Uterus (tissue), 4 donors: ENCODE measurements at places on chromosomes 7 and 10. TPM values are rescaled to one million over a fixed set of nuclear protein-coding genes. Genes with fewer than 3 reads are reported as not detected.

Gene INTS15
- total RNA-seq = 7.6 TPM

Gene FEZF1
- not detected for total RNA-seq

Gene MMRN2
- total RNA-seq = 53.6 TPM

Gene DEPP1
- total RNA-seq = 52.5 TPM

Gene SSC4D
- total RNA-seq = 1.0 TPM

Gene PUS7
- total RNA-seq = 22.3 TPM

Gene DRGX
- total RNA-seq = not detected

Gene KCNMA1
- total RNA-seq = 86.2 TPM

DNA sequence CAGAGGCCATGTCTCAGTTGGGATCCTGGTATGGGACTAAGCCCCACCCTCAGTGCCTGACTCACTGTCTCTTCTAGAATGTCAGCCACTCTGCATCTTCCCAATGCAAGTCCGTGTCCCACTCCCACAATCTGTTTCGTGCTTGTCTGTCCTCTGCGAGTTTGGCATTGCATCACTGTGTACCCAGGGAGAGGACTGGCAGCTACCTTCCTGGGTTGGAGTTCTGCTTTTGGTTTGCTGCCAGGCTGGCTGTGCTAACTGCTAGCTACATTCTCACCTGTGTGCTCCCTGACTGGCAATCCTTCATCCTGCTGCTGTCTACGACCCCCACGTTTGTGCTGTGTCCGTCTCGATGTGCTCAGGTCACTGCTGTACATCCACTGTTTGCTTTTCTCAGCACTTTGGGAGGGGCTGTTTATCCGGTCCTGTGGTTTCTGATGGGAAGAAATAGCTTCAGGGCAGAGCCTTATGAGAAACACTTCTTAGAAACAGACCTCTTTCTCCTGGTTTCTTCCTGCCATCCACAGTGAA lies 56.0 kb upstream of the GLI3 start:
- no peak for DNase-seq

DNA sequence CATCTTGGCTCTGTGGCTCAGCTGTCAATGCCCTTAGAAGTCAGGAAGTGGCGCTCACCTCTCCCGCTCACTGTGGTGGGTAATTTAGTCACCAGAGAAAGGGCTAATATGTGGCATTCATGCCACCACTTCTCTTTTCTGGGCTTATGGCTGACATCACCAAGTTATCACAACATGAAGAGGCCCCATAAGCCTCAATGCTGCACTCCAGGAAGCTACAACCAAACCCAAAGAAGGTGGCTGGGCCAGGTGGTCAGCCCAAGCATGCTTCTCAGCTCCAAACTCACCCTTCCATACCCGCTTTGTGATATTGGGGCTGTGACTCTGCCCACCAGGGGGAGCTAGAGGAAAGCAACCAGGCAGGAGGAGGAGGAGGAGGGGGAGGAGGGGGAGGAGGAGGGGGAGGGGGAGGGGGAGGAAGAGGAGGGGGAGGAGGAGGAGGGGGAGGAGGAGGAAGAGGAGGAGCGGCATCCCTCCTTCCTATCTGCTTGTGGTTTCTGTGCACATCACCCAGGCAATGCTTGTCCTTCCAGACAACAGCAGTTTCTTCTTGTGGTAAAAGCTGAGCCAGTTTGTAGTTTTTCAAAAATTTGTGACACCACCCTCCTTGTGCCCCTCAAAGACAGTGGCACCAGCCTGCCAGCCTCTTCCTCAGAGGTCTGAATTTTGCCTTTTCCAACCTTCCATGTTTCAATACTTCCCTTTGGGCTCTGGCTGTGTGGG lies 42.1 kb downstream of the CYP26A1 start:
- DNase-seq = peak; percentile 20

- DNase-seq = no peak
Observed at GRCh38 chr10:29932991-29933390, 126.4 kb downstream of the JCAD start.

GRCh38 chr10:129968853-129969183 lies 4.7 kb upstream of the EBF3 start:
- no peak for DNase-seq

DNA sequence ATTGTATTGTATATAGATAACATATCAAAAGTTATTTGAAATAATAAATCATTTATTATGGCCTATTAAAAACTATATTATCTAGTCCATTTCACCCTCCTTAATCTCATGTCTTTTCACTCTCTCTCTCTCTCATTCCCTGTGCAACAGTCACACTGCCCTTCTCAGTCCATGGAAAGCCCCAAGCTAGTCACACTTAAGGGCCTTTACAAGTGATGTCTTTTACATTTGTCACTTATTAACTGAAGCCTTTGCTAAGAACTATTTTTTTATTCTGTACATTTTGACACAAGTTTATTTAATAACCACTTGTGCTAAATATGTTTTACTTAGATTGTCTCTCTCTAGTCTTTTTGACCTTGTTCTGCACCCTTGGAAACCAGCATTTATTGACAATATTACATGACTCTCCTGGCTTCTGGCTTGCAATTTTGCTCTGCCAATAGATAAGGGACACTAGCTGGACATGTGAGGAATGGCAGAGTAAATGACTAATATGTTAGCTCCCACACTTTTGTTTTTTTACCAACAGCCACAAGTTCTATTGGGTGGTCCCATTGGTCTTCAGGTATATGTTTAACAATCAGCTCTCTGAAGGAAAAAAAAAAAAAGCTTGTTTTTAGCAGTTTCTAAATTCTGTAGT lies 706.8 kb upstream of the POT1 start:
- no peak for DNase-seq

DNA sequence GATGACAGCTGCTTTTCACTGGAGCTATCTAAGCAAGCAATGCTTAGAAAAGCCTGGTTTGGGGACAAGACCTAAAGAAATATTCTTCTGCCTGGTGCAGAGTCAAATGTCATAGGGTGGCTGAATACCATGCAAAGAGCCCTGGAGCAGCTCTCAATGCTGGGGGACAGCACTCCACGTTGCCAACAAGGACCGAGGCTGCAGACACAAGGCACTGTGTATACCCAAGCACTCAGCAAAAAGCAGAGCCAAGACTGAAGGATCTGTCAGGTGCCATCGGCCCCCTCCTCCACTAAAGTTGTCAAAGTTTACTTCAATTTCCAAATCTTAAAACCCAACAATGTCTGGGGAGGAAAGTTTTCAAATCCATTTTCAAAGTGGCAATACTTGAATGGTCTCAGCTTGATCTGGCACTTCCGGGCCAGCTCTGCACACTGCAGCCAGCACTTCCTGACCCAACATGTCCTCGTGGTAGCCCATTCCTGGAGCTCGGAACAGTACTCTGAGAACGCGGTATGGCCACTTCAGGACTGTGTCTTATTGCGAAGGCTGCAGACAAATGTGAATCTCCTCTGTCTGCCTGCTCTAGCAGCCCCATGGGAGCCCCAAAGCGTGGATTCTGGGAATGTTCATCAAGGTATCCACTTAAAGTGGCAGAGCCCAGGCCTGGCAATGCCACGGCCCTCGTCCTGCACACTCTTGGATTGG lies 191.8 kb downstream of the TNS3 start:
- DNase-seq = no peak

- no peak for DNase-seq
Observed at GRCh38 chr7:108308903-108309302, 147.3 kb downstream of the NRCAM start.

DNA sequence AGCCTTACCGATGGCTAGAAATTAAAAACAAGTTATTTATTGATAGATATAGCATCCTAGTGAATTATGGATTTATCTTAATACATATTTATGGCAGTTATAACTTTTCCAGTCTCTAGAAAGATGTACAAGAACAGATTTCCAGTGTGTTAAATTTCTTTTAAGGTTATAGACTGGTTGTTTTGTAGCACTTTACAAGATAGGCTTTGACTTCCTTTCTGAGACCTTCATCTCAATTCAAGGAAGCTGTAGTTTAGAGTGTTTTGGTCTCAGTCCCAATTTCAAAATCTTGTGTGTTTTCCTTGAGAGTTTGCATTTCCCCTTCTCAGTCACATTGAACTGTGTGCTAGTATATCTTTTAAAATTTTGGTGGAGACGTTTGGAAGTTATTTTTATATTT lies 30.1 kb downstream of the PLEKHA1 start:
- no peak for DNase-seq

DNA sequence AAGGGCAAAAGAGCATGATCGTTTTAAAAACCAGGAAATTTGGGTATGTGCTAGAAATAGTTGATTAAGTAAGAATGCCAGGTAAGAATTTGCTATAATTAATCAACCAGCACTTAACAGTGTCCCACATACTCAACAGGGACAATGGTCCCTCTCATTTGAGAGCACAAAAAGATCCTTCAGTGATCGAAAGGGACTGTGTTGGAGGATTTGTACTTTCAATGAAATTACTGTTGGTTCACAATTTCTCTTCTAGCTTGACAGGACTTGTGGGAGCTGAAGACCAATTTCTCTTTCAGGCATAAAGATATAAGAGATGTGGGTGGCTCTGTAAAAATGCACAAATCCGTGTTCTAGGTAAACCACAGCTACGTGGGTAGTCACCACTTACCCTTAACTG lies 12.5 kb upstream of the PLEKHS1 start:
- DNase-seq = no peak

- DNase-seq = no peak
Observed at GRCh38 chr7:80039251-80039884, 95.3 kb upstream of the GNAI1 start.

DNA sequence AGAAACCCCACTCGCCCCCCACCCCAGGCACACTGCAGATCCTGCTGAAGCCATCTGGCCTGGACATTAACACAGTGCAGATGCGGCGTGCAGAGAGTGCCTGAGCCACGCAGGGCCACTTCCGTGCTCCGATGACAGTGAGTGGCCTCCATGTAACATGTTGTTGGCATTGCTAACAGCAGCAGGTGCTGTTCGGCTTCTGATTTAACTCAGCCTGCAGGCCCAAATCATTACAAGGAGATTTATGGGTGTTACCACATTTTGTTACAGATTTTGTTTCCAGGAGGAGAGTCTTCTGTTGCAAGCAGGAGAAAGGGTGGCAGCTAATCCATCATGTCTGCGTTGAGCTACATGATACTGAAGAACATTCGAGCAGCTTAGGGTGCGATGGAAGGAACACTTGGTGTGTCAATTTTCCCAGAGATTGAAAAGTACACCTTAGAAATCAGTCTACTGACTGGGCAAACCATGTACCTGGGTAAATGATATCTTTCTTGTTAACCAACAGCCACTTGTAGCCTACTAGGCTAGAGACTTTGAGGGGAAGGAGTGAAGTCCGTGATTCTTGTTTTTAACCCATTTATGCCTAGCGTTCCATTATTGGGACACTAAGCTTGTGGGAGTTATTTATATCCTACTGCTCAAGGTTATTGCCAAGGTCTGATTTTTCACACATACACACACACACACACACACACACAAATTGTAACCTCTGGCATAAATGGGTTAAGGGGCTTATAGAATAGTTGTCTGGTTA lies 90.0 kb downstream of the JCAD start:
- DNase-seq = no peak

GRCh38 chr7:24229481-24230226 lies 54.3 kb upstream of the NPY start:
- no peak for DNase-seq

DNA sequence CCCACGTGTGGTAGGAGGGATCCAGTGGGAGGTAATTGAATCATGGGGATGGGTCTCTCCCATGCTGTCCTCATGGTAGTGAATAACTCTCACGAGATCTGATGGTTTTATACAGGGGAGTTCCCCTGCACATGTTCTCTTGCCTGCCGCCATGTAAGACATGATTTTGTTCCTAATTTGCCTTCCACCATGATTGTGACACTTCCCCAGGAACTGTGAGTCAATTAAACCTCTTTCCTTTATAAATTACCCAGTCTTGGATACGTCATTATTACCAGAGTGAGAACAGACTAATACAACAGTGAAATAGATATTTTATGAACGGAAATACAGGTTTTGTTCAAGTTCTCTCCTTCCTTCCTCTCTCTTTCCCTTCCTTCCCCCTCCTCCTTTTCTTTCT lies 15.8 kb downstream of the CALD1 start:
- no peak for DNase-seq

DNA sequence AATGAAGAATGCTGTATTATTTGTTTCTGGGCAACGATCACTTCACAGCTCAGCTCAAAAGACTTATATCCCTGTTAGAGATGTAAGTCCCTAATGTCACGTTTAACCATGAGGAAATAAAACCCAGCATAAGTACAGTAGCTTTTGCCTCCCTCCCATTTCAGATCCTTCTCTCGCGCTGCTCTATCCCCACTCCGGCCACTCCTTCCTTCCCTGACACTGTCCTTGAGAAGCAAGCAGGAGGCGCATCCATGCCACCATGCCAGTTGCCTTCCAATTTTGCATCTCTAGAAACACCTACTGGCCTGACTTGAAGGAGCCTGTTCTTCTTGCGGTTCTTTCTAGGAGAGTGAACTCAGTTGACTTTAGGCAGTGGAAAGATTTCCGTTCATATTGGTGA lies 1.2 kb downstream of the FAM180A start:
- DNase-seq = no peak

DNA sequence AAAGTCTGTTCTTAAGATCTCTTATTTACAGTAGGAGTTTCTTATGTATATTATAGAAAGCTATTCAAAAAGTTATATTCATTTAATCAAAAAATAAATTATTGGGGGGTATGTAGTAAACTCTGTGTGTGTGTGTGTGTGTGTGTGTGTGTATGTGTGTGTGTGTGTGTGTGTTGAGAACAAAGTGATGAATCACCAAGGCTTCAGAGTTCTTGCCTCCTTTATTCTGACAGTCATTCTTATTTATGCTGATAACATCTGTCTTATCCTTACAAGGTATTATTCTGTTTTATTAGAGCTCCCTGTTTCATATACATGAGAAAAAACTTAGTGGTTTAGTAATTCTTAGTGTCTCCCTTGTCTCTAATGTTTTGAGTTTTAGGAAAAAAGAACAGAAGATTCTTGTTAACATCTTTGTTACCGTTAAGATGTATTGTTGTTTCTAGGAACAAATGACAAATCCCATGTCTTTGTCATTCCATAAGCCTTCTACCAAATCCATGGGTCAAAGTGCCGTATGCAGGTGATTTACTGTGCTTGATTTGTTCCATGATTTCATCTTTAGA lies 424.0 kb downstream of the EXOC4 start:
- no peak for DNase-seq

- DNase-seq = no peak
Observed at GRCh38 chr10:116538456-116538855, 7.3 kb upstream of the PNLIP start.

- DNase-seq = no peak
Observed at GRCh38 chr7:116113310-116113709, 82.7 kb upstream of the TFEC start.

DNA sequence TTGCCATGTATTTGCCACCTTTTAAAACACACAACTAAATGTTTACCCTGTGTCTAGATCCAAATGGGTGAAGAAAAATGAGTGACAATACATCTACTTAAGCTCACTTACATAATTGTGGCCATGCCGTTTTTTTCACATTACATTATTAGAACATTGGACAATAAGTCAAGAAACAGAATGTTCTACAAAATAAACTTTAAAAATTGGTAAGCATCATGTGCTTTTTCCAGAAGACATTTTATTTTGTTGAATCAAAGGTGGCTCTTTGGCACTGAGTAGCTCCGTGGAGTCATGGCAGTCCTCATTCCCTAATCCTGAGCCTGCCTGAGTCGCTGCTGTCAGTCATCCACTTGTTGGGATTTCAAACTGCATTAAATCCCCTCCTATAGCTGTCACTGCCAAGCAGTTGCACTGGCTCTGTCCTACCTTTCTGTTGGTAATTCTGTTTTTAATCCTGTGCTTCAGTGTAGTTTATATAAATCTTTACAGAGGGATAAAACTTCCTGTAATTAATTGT lies 32.3 kb downstream of the CAV1 start:
- DNase-seq = no peak

GRCh38 chr10:8327140-8327423 lies 272.6 kb downstream of the GATA3 start:
- DNase-seq = no peak
